Endodermal cell (in vitro differentiated cells): ENCODE measurements at places on chromosomes 3 and 15. TPM values are rescaled to one million over a fixed set of nuclear protein-coding genes. Genes with fewer than 3 reads are reported as not detected.

DNA sequence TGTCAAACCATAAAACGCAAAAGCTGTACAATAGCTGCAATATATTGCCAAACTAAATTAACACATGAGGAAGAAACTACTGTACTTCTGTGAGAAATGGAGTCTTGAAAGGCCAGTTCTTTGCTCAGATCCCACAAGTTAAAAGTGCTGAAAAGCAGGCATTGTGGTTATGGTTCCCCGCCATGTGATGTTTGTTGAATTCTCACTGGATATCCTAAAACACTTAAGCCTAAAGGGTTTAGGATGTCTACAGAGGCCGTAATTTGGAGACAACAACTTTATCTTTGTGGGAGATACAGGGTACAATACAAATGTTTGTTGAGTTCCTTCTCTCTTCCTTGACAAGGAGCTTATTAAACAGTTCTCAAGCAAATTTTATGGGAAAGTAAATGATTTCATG lies 53.2 kb downstream of the TMEM212 start:
- DNase-seq, result no peak
- no peak overlapping the region for H3K27ac ChIP-seq
- peaks cover 12% of the 10 kb centered on the region for H3K4me1 ChIP-seq

Gene CADM2
- 28.1 to 31.1 TPM (median 29.8 TPM) in 3 replicates for total RNA-seq

Gene ARNT2
- 9.7 to 17.8 TPM (median 15.9 TPM) in 3 replicates for total RNA-seq

DNA sequence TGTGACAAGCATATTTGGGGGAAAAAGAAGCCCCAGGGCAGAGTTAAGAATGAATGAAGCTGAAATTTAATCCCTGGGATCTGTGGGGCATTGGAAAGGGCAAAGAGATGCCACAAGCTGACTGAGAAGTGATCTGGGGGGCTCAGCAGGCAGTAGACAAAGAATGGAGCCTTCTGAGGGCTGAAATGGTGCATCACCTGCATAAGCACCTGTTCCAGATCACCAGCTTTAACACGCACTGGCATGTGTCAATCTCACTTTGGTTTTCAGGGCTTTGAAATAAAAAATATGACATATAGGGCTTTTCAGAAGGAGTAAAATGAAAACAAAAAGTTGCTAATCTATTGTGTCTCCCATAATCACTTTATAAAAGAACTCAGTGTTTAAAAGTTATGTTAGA lies 210.8 kb upstream of the ARHGEF26 start:
- no peaks in the 10 kb centered on the region for H3K36me3 ChIP-seq
- H3K27me3 ChIP-seq, result no peaks in the 10 kb centered on the region
- DNase-seq, result no peak
- H3K27ac ChIP-seq, result no peak overlapping the region
- H3K4me1 ChIP-seq, result no peaks in the 10 kb centered on the region

- no peak overlapping the region for H3K27ac ChIP-seq
- peak; percentile 55 for DNase-seq
- peaks cover 40% of the 10 kb centered on the region for H3K36me3 ChIP-seq
- H3K27me3 ChIP-seq, result no peaks in the 10 kb centered on the region
- peaks cover 14% of the 10 kb centered on the region for H3K4me1 ChIP-seq
- H3K4me3 ChIP-seq, result no peak overlapping the region
These were observed 82.4 kb downstream of the P3H2 start for GRCh38 chr3:190038050-190038933.
